ENCODE measurements at places on chromosomes 3 and 15.

DNA sequence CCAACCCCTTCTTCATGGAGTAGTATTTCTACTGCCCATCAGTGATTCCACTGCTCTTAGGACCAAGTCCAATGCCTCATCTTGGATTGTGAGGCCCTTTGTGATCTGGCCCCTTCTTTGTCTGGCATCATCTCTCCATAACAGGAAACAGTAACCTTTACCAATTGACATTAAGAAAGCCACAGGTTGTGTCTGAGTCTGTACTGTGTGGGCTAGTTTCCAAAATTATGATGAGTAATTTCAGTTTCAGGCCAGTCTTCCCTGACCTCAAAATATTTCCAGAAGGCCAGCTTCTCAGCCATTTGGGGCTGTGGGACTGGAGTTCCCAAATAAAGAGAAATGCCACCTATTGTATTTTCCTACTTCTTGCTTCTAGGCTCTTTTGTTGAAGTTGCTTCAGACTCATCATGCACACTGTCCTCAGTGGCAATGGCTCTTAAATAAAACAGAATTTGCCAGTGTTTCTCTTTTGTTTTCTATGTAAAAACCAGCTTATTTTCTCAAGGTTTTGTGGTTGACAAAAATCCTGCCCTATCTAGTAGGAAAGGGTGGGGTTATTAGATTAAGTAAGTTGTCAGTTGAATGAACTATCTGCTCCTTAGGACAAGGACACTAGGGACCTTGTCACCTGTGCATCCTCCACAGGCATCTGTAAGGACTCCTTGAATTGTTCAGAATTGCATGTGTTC, 47.0 kb upstream of the ACKR4 start:
- peak; percentile 44 for DNase-seq

DNA sequence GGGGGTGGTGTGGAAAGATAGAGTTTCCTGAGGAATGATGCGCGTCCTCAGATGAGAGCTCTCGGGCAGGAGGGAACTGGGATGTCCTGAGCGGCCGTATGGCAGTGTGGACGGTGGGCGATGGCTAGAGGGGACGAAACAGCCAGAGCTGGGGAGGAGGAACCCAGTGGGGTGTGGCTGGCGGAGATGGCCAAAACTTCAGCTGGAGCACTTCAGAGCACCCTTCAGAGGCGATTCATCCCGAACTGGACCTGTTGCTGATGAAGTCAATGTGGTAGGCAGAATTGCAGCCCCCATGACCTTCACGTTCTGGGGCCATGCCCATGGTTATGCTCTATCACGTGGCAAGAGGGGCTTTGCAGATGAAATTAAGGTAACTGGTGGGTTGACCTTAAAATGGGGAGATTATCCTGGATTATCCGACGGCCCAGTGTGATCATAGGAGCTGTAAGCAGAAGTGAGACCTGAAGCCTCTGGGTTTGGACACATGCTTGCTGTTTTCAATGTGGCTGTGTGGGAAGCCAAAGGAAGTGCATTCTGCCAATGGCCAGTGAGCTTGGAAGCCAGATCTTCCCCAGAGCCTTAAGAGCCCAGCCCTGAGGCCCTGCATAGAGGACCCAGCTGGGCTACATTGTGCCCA, 52.3 kb downstream of the ATP1B3 start:
- DNase-seq: no peak

DNA sequence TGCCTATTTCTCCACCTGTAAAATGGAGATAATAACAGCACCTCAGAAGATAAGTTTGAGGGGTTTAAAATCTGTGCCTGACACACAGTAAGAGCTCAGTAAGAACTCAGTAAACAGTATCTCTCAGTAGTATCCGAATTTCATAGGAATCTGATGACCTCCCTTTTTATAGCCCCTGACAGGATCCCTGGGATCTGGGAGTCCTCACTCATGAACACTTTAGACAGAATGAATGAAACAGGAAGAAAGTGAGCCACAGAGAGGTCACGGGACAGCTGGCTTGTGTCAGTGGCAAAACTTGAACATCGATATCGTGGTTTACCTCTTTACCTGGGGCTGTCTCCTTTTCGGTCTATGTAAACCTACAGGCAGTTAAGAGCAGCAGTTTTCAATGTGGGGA, 51.2 kb downstream of the LRTM1 start:
- DNase-seq: no peak

GRCh38 chr15:39471785-39472574, 108.9 kb upstream of the THBS1 start:
- no peak for DNase-seq

DNA sequence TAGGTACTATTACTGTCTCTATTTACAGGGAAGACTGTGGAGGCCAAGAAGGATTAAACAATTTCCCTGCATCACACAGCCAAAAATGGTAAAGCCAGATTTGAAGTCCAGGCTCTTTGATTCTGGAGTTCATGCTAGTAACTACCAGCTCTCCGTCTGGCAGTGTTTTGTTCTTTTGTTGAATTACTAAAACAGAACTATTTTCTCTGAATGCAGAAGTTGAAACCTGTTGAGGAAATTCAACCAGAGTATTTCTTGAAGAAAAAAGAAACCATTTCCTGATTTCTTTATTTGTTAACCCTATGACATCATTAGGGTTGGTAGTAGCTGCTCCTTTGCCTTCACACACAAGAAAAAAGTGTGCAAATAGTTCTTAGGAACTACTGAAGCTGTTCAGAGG, 34.3 kb downstream of the CRTC3 start:
- DNase-seq: no peak

DNA sequence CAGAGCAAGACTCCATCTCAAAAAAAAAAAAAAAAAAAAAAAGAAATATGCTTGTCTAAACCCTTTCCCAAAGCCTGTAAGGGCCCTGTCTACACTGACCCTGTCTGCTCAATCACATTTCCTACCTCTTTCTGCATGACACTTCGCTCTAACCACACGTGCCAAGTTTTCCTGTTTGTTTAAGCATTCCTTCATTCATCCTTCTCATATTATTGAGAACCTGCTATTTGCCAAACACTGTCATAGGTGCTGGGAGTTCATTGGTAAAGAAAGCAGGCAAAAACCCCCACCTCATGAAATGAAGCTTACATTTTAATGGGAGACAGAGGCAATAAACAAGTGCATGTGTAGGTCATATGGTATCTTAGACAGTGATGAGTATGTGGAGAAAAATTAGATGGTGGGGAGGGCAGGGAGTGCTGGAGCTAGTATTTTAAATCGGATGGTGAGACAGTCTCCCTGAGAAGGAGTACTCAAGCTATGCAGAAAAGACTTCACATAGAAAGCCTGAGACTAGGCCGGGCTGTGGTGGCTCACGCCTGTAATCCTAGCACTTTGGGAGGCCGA, 48.0 kb downstream of the B3GNT5 start:
- no peak for DNase-seq

- DNase-seq: no peak
Measured at GRCh38 chr3:191414732-191415131, 46.2 kb upstream of the PYDC2 start.

GRCh38 chr15:83018436-83018835, 7.0 kb upstream of the C15orf40 start:
- no peak for DNase-seq

GRCh38 chr3:15723624-15723884, 74.2 kb downstream of the ANKRD28 start:
- DNase-seq: no peak

DNA sequence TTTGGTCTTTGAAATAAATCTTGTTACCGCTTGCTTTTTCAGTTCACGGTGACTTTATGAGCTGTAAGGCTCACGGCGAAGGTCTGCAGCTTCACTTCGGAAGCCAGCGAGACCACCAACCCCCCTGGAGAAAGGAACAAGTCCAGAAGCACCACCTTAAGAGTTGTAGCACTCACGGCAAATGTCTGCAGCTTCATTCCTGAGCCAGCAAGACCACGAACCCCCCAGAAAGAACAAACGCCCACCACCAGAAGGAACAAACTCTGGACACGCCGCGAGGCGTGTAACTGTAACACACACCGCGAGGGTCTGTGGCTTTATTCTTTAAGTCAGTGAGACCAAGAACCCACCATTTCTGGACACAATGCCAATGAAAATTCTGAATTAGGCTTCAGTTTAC, 28.8 kb downstream of the GOLGA6A start:
- no peak for DNase-seq

DNA sequence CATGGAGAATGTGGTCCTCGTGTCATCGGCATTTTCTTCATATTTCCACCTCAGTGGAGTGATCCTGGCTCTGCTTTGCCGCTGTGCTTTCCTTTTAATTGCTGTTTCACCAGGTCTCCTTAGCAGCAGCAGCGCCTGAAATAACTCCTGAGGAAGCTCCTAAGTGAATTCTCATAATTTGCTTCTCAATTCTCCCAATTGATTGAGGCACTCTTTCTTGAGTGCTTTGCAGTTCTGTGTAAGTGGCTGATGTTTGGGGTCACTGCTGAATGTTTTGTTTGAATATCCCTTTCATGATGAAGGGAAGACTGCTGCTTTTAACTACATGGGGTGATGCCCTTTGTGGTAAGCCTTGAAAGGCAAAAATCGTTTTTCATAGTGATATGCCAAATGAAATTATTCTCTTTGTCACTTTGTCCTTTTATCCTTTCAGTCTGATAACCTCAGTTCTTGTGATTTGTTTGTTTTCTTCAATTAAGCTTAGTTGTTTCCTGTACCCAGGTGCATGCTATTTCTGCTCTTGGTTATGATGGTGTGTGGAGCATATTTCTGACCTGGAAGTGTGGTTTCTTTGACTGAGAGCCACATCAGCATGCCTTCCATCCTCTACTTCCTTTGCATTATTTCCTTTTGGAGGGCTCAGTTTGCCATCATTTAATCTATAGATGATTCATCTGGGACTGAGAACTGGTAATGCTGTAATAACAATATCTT, 36.7 kb downstream of the HMG20A start:
- DNase-seq: peak; percentile 73

DNA sequence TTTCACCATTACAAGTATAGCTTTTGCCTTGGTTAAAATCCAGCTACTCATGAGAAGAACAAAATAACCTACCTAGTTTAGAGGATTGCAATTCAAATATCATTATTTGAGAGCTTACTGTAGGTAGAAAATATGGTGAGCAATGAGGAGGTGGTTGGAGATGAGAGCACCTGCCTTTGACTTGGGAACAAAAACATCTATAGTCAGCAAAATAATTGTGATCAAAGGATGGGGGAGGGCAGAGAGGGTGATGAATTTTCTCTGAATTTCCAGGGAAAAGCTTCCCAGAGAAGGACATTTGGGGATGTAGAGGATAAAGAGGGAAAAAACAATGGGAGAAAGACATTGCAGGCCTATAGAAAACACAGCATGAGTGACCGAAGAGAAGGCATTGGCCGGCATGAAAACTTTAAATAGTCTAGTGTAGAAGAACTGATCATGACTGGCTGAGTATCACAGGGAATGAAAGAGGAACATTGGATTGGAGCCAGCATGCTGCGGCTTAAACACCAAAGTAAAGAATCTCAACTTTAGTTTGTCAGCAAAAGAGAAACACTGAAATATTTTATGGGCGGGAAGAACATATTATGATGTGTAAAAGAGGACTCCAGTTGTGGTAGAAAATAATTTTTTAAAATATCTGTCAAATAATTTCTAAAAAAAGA, 581.3 kb downstream of the UNC13C start:
- peak; percentile 98 for DNase-seq

GRCh38 chr15:48463366-48463880, 132.2 kb downstream of the DUT start:
- DNase-seq: no peak

DNA sequence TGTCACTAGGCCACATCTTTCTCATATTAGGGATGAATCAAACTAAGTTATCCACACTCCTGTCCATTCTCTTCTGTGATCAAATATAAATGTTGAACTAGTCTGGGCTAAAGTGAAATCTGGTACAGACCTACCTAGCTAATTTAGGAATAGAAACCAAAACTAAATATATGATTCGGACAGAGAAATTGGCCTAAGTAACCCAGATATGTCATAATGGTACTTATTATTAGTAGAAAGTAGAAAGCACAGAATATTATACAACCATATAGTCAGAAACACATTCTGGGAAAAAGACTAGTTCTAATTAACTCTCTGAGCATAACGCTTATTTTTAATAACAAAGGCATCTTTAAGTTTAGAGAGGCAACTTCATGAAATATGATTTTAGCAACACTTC, 389.0 kb downstream of the LSAMP start:
- DNase-seq: no peak

GRCh38 chr3:127356381-127356780, 68.5 kb upstream of the PRR20G start:
- DNase-seq: no peak

GRCh38 chr3:64414043-64414442, 188.8 kb upstream of the PRICKLE2 start:
- no peak for DNase-seq

GRCh38 chr15:68427963-68428362, 4.0 kb downstream of the ITGA11 start:
- DNase-seq: no peak

DNA sequence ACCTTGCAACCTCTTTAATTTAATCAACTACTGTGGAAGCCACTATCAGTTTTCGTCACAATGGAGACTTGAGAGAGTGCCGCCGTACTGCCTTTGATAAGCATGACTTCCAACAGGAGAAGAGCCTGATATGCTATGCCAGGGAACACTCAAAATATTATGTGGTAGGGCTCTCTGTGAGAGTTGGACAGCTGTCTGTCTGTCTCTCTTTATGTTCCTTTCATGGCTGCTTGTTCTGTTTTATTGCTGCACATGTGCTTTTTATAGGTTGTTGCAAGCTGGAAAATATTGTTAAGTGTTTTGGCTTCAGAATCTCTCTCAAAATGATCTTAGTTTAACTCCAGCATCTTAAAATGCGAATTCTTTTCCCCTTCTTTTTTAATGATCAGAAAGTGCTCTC, 249.4 kb upstream of the RARB start:
- DNase-seq: no peak

DNA sequence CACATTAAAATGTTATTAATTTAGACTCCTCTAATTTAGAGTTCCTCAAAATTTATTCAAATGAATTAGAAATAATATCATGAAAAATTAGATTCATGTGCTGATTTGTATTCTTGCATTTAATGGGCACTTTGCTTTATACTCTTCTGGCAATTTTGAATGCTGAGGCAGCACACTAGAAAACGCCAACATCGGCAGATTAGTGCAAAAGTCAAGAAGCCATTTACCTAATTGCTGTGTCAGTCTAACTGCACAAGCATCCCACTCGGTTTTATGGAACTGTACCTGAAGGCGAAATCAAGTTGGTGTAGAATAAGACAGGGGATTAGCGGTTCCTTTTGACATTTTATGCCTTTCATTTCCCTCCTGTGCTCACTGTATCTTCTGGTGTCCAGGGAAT, 382.0 kb downstream of the ROBO2 start:
- peak; percentile 68 for DNase-seq

GRCh38 chr15:52382647-52383046, 87.0 kb upstream of the MYO5C start:
- DNase-seq: no peak

DNA sequence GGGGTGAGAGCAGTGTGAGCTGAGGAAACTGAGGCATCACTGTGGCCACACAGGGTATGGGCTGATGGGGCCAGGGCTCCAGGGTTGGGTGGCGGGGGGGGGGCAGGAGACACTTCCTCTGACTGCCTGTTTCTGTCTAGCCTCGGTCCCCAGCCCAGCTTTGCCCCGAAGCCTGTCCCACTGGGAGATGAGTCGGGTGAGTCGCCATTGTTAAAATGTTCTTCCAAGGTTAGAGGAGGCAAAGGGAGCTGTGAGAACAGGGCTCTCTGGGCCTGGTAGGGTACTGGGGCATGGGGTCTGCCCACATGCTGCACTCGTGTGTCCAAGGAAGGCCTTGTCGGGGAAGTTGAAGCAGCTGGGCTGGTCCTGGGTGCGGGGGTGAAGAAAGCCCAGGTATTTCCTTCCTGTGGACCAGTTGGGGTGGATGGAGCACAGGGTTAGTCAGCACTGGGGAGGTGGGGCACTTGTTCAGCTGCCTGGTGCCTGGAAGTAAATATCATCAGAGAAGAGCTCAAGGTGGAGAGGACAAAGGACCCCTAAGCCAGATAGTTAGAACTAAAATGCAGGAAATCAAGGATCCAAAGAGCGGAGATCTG, 8.3 kb upstream of the JMJD7 start:
- no peak for DNase-seq

All from RPMI8226 (cell line).